ENCODE measurements at places on chromosomes 2 and 18. TPM values are rescaled to one million over a fixed set of nuclear protein-coding genes. Genes with fewer than 3 reads are reported as not detected.

The IL18R1 gene
- total RNA-seq, result 0.67 TPM

The PECR gene
- 4.7 TPM for total RNA-seq

The SERPINB13 gene
- total RNA-seq, result not detected

The EVA1A gene
- 23.5 TPM for total RNA-seq

The HOXD13 gene
- total RNA-seq, result not detected

The LRRC30 gene
- total RNA-seq, result not detected

The SLC38A11 gene
- total RNA-seq, result 2.0 TPM

The RMDN2 gene
- 3.6 TPM for total RNA-seq

The DSG3 gene
- not detected for total RNA-seq

The SCYGR5 gene
- not detected for total RNA-seq
